Neural crest cell (in vitro differentiated cells): ENCODE measurements at places on chromosomes 1 and 21. TPM values are rescaled to one million over a fixed set of nuclear protein-coding genes. Genes with fewer than 3 reads are reported as not detected.

DNA sequence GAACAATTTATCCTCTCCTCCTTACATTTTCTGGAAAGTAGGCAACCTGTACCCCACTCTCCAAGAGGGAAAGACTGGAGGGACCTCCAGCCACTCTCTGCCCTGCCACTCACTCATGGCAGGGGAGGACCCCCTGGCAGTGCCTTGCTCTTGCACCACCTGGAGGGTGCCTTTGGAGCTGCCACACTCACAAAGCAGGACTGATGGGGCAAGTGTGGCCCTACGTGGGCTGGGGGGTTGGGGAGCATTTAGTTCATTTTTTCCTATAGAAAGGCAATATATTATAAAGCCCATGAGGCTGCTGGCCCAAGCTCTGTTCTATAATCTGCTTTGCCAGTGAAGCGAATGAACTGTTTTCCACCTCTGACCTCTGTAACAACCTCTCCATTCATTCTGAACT lies 50.3 kb downstream of the GPR161 start:
- DNase-seq, result no peak

- DNase-seq, result no peak
Observed at GRCh38 chr21:43889069-43889468, 24.0 kb downstream of the AGPAT3 start.

The CAPN8 gene
- not detected in 2 replicates for total RNA-seq

The EYA3 gene
- total RNA-seq, result 35.9 and 39.5 TPM in 2 replicates

The RPS27 gene
- 1,806 and 2,076 TPM in 2 replicates for total RNA-seq

DNA sequence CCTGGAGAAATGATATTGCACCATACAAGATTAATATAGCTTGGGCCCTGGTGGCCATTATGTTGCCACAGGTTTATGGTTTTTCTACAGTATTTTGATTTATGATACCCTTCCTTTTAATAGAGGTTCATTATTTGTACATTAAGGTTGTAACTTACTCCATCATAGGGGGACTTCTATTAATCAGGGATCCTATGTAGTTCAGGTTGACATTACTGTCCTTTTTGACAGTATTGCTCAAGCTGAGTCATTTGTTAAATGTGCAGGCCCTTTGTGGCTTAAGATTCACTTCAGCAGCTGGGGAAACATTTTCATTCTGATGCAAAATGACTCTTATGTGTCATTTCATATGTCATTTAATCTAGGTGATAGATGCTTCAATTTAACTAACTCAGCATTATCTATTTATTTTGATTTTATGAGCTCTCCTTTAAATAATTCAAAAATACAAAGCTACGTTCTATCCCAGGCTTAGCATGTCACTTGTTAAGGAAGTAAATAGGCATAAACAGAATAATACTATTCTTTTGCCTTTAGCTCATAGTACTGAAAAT lies 686.9 kb upstream of the NCAM2 start:
- no peak for DNase-seq

GRCh38 chr1:93114391-93114790 lies 35.3 kb downstream of the MTF2 start:
- no peak for DNase-seq
